ENCODE measurements at places on chromosomes 4 and X.

- DNase-seq: peak; percentile 1
These were observed 102.5 kb upstream of the MID1 start for GRCh38 chrX:10722851-10723250.

DNA sequence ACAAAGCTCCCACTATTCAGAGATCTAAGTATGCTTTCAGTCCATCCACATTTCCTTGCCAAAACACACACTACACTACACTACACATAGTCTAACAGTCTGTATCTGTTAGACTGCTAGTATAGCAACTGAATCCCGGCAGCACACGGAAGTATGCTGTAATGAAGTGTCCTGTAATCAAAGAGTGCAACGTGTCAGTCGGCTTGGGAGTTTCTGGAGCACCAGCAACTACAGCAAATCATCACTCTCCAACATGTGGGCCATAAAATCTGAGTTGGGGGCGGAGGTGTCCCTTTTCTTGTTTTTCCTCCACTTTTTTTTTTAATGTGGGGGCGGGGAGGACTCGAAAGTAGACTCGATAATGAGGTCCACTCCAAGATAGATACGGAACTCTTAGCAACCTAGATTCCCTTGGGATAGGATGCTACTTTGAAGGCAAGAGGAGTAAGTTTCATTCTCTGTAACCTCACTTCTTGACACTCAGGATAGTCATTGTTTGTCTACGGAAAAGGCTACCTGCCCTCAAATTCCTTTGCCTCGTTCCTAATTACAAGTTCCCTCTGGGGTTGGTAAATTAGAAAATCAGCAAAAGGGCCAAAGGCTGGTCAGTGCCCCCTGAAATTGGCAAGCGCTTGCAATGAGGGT lies 722 bp downstream of the SLC10A7 start:
- no peak for DNase-seq

DNA sequence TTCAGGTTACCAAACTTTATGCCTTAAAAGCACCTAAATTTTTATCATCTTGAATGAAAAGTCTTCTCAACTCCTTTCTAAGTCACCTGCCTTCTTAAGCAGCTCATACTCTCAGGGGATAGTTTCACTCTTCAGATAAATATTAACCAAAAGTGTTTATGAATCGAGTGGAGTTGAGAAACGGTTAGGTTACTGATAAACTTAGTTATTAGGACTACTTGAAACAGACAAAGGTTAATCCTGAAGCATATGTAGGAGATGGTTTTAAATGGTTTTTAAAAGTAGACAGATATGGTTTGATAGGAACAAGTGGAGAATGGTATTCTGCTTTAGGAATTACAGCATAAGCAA lies 32.8 kb downstream of the CLDN22 start:
- no peak for DNase-seq

GRCh38 chrX:79268788-79269187 lies 98.3 kb downstream of the ITM2A start:
- no peak for DNase-seq

DNA sequence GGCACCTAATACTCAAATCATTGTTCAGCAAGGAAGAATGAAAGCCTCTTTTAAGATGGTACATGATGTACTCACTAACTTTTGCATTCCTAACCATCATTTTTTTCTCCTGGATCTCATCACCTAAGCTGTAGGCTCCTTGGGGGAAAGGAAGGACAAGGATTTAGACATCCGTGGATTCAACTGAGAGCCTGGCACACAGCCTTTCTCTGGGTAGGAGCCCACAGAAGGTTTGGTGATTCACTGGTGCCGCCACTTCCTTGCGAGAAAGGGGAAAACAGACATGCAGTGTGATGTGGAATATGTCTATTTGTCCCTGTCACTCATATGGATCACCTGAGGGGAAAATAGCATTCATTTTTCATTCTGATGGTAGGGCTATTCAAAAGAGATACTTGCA lies 147.3 kb downstream of the PCDH7 start:
- DNase-seq: no peak

- DNase-seq: no peak
These were observed 28.6 kb downstream of the MAGEB1 start for GRCh38 chrX:30275498-30275897.

DNA sequence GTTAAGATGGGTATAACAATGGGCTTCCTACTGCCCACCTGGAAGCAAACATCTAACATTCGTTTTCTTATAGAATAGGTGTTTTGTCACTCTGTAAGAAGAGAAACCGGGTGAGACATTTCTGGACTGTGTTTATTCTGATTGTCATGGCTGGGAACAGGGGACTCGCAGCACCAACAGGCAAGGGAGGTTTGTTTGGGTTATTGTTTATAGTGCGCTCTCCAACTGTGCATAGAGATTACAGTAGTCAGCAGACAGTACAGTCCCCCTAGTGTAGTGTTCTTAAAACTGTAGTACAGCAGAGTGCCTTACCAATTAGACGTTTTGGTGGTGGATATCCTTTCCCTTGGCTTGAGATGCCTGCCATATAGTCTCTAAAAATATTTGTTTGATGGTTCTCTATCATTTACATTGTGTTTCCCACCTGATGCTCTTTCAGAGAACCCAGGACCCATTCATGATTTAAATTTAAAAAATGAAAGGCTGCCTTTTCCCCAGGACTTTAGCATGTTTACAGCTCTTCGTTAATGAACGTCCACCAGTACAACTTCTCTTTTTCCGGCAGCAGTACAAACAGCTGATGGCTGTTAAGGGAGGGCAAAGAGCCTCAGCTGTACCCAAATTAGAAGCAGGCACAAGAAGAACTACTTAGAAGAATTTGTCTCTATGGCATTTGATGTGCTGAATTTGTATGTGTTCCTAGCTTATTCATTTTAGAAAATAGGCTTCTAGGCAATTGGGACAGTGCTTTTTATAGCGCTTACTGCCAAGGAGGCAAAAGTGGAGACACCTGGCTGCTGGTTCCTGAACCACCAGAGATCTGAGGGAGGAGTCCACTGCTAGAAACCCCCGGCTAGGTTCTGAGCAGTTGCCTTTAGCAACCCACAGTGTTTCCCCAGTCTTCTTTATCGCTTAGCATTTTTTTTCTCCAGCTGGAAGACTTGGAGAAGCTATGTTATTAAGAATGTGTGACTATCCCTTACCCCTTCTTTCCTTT lies 1.0 kb upstream of the RNF150 start:
- no peak for DNase-seq

- DNase-seq: no peak
These were observed 238.1 kb upstream of the AGA start for GRCh38 chr4:177680308-177680707.

GRCh38 chrX:16963216-16963615 lies 16.8 kb downstream of the REPS2 start:
- no peak for DNase-seq

DNA sequence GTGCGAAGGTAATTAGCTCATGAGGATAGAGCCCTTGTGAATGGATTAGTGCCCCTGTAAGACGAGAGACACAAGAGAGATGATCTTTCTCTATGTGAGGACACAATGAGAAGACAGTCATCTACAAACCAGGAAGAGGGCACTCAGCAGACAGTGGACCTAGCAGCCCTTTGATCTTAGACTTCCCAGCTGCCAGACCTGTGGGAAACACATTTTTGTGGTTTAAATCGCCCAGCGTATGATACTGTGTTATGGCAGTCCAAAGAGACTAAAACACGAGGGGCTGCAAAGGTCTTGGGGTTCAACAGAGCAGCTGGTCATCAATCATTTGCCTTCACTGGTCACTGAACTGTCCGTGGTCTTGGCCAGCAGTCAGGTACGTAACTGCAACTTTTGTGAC lies 9.2 kb upstream of the SYNPO2 start:
- DNase-seq: no peak

GRCh38 chrX:13826770-13827169 lies 9.9 kb upstream of the GPM6B start:
- no peak for DNase-seq

- DNase-seq: no peak
These were observed 333.9 kb downstream of the PDHA2 start for GRCh38 chr4:96173756-96174155.

- no peak for DNase-seq
These were observed 212.8 kb upstream of the PACRGL start for GRCh38 chr4:20487446-20487845.

GRCh38 chrX:22950269-22951266 lies 49.2 kb upstream of the DDX53 start:
- no peak for DNase-seq

DNA sequence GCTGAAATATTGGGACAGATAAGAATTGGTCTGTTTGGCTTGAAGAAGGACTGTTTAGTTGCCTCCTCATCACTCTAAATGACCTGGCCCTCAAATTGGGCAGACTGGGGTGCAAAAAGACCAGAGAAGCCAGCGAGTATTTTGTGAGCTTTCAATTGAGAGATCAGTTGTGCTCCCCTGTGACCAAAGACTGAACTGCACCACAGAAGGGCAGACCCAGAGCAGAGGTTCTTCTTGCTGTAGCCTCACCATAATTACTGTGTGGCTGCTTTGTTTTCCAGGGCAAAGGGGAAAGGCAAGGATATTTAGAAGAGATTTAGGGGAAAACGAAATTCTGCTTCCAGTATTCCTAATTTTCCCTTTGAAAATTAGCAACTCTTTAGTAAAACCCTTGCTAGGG lies 104.0 kb upstream of the MBNL3 start:
- no peak for DNase-seq

GRCh38 chrX:38221391-38221929 lies 789 bp upstream of the SRPX start:
- no peak for DNase-seq

GRCh38 chrX:3428792-3429191 lies 82.3 kb upstream of the MXRA5 start:
- DNase-seq: no peak

DNA sequence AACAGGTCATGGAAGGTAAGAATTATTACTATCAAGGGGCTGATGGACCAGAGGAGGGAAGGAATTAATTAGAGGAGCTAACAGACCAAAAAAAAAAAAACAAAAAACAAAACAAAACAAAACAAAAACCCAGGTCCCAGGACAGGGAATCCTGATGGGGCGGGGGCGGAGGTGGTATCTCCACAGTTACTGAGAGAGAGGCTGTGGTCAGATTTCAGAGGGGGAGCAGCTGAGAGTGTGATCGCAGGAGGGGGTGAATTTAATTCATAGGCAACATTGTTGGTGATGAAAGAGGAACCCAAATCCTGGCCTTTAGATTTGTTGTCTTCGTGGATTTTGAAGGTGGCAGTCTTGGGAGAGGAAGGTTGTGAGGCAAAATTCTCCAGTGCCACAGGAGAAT lies 389.4 kb downstream of the UNC5C start:
- no peak for DNase-seq

- DNase-seq: no peak
These were observed 599 bp upstream of the IL2RG start for GRCh38 chrX:71111921-71112431.

GRCh38 chr4:140238351-140239056 lies 84.5 kb upstream of the MAML3 start:
- no peak for DNase-seq

DNA sequence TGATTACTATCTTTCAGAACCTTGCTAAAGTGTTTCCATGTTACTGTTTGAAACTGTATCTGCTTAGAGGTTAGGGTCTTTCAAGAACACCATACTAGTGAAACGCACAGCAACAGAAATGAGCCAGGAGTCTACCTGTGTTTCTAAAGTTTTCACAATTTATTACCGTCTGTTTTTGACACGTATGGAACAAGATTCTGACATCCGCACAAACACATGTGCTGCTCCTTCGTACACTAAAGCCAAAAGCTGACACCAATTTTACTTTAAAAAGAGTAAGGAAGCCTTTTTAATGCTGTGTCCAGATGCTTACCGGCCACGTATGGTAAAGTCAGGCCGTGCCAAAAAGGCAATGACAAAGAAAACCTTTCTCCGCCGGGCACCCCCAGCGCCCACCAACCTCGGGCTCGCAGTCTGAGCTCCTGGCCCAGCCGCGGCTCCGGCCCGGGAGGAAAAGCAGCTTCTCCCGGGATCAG lies 532 bp downstream of the RPS4X start:
- DNase-seq: no peak

DNA sequence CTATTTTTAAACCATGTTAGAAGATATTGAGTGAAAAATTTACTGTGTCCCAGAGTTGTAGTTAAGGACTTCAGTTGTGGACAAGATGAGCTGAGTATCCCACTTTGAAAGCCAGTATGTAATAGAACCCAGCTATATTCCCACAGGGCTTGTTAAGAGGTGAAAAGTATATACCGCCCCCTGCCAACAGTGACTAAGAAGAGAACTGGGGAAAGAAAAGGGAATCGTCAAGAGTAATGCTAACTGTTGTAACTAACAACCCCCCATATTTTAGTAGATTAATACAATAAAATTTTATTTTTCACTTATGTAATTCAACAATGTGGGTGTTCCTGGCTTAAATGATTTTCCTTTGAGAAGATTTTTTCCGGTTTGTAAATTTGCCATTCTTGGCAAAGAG lies 250.4 kb upstream of the GIMD1 start:
- no peak for DNase-seq

GRCh38 chr4:5609306-5610007 lies 98.9 kb downstream of the EVC2 start:
- DNase-seq: no peak

DNA sequence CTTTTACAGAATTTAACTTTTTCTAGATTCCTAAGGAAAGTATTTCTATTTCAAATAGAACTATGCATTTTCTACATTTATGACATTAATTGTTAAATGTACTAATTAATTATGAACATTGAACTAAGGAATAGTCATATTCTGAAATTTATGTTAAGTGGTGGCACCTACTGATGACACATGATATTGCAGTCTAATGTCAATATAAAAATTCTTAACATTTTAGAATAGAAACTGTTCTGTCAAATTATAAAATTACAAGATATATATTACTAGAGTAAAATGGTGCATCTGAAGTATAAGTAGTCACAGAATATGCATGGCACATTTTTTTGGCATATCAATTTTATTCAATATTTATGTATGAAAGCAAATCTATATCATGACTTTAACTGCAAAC lies 40.2 kb upstream of the NDNF start:
- DNase-seq: no peak

DNA sequence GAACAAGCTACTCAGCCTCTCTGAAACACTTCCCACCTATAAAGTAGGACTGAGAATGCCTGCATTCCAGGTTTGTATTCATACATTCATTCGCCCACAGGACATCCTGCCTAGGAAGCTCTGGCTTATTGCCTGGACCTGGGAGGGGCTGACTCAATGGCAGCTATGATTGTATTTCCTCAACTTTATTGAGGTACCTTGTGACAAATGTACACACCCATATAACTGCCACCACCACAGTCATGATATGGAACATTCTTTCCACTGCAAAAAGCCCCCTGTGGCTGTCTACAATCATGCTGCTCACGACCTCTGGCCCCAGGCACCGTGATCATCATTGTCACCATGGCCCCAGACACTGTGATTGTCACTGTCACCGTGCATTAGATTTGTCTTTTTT lies 68.3 kb downstream of the ABLIM2 start:
- DNase-seq: no peak

- no peak for DNase-seq
These were observed 131.0 kb downstream of the DCLK2 start for GRCh38 chr4:150209140-150209829.

Data from stimulated activated CD4-positive, alpha-beta T cell treated with anti-CD3 and anti-CD28 coated beads, Interleukin-2, amount 100 ng/mL, for 4 hours (primary cell).